ENCODE measurements at places on chromosomes 5 and 9. TPM values are rescaled to one million over a fixed set of nuclear protein-coding genes. Genes with fewer than 3 reads are reported as not detected.

GRCh38 chr9:83066771-83067170 is 3.8 kb upstream of the RASEF start:
- peaks cover 39% of the 10 kb centered on the region for H3K27me3 ChIP-seq
- H3K27ac ChIP-seq, result no peak overlapping the region
- no peak overlapping the region for H3K4me3 ChIP-seq
- no peaks in the 10 kb centered on the region for H3K36me3 ChIP-seq
- no peaks in the 10 kb centered on the region for H3K4me1 ChIP-seq

DNA sequence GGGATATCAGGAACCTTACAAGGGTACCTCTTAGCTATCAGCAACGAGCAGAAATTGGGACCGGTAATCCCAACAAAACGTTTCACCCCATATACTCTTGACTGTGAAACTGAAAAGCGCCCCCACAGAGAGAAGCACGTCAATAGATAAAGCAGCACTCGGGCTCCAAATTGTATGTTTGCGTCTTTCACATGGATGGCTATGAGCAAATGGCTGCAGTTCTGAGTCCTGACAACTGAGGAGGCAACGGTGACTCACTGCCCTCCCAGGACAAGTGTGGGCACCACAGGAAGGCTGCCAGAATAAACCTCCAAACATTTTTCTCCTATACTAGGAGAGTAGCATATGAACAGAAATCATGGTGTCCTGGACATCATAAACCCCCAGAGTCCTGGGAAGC is 36.6 kb downstream of the SEMA4D start:
- H3K4me3 ChIP-seq, result peak overlapping the region; percentile 69
- H3K27me3 ChIP-seq, result no peaks in the 10 kb centered on the region
- H3K27ac ChIP-seq, result peak overlapping the region; percentile 97
- H3K4me1 ChIP-seq, result peaks cover 97% of the 10 kb centered on the region
- H3K36me3 ChIP-seq, result peaks cover 16% of the 10 kb centered on the region

- no peaks in the 10 kb centered on the region for H3K36me3 ChIP-seq
- no peaks in the 10 kb centered on the region for H3K27me3 ChIP-seq
- H3K4me3 ChIP-seq, result peak overlapping the region; percentile 84
- no peak for DNase-seq
Observed at GRCh38 chr5:151233616-151234085, 9.8 kb upstream of the CCDC69 start.

GRCh38 chr5:82813861-82814260 is 263.3 kb downstream of the TMEM167A start:
- DNase-seq, result no peak
- no peaks in the 10 kb centered on the region for H3K36me3 ChIP-seq

DNA sequence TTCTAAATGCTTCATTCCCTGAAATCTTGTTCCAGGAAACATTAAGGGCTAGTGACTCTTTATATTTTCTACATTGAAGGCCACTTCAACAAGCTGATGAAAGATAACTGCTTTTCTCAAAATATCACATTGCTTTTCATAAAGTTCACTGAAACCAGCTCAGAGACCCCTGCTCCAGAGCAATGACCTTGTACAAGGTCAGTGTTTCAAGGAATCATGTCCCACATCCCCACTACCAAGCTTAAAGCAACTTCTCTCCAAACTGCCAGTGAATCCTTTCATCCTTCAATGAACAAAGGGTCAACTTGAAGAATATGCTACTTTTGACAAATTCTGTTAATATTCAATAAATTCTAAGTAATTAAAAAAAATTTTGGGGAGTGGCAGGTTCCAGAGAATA is 12.0 kb upstream of the SPATA24 start:
- H3K4me1 ChIP-seq, result peaks cover 2% of the 10 kb centered on the region
- H3K4me3 ChIP-seq, result no peak overlapping the region
- H3K36me3 ChIP-seq, result no peaks in the 10 kb centered on the region

DNA sequence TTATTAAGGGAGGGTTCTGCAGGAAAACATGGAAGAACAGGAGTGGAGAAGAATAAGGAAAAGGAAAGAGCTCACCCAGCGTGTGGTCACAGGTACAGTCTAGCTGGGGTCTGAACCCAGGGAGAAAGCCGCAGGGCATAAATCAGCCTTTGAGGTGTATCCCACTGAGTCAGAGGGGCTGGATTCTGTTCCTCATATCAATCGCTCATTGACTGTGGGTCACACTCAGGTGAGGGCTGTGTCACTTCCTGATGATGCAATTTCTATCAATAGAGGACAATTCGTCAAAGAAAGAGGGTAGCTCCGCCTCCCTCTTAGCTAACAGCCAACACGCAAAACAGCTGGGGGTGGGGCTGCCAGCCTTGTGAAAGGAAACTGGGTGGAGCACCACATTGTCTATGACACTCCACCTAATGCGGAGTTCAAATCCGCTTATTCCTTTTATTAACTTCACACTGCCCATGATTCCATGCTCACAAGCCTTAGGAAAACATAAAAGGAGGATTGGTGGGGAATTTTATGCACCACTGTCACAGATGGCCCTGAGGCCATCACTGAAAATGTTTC is 176.2 kb downstream of the ICE1 start:
- no peaks in the 10 kb centered on the region for H3K4me1 ChIP-seq
- peaks cover 2% of the 10 kb centered on the region for H3K27me3 ChIP-seq
- no peak overlapping the region for H3K4me3 ChIP-seq
- DNase-seq, result no peak
- peaks cover 2% of the 10 kb centered on the region for H3K36me3 ChIP-seq
- H3K27ac ChIP-seq, result no peak overlapping the region

GRCh38 chr5:35246900-35247647 is 16.8 kb upstream of the PRLR start:
- no peak for DNase-seq
- peaks cover 19% of the 10 kb centered on the region for H3K27me3 ChIP-seq
- H3K4me1 ChIP-seq, result peaks cover 8% of the 10 kb centered on the region
- H3K36me3 ChIP-seq, result peaks cover 5% of the 10 kb centered on the region
- H3K27ac ChIP-seq, result no peak overlapping the region

DNA sequence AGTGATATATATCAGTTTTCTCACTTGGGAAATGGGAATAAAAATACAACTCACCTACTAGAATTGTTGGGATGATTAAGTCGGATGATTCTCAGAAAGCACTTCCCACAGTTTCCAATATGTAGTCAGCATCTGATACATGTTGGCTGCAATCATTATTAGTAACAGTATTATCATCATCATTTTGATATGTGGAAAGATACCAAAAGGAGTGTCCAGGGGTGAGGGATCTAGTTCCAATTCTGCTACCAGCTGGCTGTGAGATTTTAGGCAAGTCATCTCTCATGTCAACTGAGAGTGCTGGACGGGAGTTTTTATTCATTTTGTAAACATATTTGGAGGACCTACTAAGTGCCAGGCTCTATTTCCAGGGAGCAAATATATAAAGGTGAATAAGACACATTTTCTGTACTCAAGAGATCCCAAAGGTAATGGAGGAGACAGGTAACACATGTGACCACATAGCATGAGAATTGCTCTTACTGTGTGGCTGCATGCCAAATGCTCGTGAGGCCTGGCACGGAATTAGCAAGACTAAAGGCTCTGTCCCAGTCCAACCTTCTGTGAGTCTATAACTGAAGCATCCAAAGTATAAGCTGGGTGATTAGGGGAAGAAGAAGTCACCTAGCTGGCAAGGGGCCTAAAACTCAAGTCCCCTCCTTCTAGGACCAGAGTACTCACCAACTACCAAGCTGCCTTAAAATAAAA is 83.0 kb downstream of the GRIA1 start:
- no peak overlapping the region for H3K27ac ChIP-seq
- no peak for DNase-seq
- H3K4me1 ChIP-seq, result no peaks in the 10 kb centered on the region
- H3K27me3 ChIP-seq, result no peaks in the 10 kb centered on the region

DNA sequence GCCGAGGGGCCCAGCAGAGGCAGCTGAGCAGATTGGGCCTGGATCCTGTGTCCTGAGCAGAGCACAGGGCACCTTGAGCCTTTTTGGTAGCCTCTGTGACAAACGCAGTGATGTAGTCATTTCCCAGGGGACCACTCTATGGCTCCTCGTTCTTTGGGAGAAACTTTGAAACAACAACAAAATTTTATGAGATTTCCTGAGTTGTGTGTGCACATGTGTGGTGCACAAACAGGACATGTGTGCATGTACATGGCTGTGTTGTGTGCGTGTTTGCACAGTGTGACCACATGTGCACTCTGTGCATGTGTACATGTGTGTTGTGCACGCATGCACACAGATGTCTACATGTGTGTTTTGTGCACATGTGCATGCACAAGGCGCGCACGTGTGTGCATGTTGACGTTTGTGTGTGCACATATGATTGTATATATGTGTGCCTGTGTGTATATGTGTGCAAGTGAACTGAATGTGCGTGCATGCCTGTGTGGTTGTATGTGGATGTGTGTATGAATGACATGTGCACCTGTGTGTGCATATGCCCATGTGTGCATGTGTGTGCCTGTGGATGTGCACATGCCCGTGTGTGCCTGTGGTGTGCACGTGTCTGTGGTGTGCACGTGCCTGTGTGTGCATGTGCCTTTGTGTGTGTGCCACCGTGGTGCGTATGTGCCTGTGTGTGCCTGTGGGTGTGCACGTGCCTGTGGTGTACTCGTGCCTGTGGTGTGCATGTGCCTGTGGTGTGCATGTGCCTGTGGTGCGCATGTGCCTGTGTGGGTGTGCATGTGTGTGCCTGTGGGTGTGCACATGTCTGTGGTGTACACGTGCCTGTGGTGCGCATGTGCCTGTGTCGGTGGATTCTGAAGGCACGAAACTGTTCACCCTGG is 221.6 kb downstream of the CACNA1B start:
- no peaks in the 10 kb centered on the region for H3K4me1 ChIP-seq
- peaks cover under 1% of the 10 kb centered on the region for H3K27me3 ChIP-seq
- no peak overlapping the region for H3K27ac ChIP-seq
- no peak for DNase-seq

DNA sequence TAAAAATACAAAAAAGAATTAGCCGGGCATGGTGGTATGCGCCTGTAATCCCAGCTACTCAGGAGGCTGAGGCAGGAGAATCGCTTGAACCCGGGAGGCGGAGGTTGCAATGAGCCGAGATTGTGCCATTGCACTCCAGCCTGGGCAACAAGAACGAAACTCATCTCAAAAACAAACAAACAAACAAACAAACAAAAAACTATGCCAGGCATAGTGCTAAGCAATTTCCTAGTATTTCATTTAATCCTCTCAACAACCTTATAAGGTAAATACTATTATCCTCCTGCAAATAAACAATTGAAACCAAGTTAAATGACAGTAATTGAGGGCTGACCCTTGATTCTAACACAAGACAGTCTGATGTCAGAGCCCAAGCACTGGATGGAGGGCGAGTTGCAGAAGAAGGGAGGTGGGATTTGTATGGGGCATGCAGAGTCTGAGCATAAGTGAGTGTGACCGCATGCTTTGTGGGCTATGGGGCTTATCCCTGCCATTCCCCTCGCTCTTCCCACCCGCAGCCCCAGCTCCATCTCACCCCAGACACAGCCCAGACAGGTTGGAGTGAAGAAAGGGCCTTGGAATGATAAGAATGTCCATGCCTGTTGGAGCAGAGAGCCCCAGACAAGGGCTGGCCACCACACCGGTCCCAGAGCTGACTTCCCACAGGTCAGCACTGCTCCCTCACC is 24.3 kb upstream of the RPS14 start:
- H3K36me3 ChIP-seq, result no peaks in the 10 kb centered on the region
- H3K27ac ChIP-seq, result no peak overlapping the region
- no peaks in the 10 kb centered on the region for H3K27me3 ChIP-seq
- H3K4me1 ChIP-seq, result peaks cover 11% of the 10 kb centered on the region
- H3K4me3 ChIP-seq, result no peak overlapping the region
- no peak for DNase-seq

DNA sequence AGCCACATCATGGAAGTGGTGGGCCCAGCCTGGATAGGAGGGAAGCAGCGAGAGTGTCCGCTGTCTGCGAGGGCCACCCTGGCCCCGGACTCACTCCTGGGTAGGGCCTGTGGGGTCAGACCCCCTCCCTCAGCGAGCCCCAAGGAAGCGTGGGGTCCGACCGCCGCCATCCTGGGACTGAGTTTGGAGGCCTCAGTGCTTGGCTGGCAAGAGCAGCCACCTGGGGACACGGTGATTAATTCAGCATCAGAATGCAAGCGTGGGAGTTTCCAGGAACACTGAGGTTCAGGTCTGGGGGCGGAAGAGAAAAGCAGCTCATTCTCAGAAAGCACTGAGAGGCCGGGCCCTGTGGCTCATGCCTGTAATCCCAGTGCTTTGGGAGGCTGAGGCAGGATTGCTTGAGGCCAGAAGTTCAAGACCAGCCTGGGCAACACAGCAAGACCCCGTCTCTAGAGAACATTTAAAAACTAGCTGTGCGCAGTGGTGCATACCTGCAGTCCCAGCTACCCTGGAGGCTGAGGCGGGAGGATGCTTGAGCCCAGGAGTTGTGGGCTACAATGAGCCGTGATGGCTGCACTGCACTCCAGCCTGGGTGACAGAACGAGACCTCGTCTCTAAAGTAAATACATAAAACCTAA is 18.3 kb upstream of the CAMSAP1 start:
- H3K4me3 ChIP-seq, result no peak overlapping the region
- no peaks in the 10 kb centered on the region for H3K4me1 ChIP-seq
- H3K27ac ChIP-seq, result no peak overlapping the region
- DNase-seq, result no peak
- no peaks in the 10 kb centered on the region for H3K27me3 ChIP-seq

DNA sequence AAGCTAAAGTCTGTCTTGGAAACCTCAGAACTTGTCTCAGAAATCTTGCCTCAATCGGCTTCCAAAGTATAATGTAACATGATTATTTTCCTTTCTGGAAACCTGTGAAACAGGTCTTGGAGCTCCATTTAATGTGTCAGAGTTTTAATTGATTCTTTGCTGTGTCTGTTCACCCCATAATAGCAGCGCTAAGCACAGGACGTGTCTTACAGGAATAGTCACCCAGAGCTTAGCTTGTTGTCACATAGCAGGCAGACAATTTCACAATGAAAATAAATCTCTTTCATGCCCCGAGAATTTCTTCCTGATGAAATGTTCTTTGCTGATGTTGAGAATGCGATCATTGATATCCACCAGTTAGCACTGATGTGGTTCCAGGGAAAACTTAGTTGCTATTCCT is 40.2 kb upstream of the PTPN3 start:
- H3K27me3 ChIP-seq, result peaks cover 19% of the 10 kb centered on the region
- no peak overlapping the region for H3K27ac ChIP-seq
- H3K36me3 ChIP-seq, result no peaks in the 10 kb centered on the region
- DNase-seq, result no peak
- H3K4me3 ChIP-seq, result no peak overlapping the region
- H3K4me1 ChIP-seq, result no peaks in the 10 kb centered on the region

- H3K36me3 ChIP-seq, result no peaks in the 10 kb centered on the region
- no peak for DNase-seq
- no peaks in the 10 kb centered on the region for H3K27me3 ChIP-seq
Observed at GRCh38 chr9:109114670-109115069, 5.1 kb downstream of the TMEM245 start.

- H3K27ac ChIP-seq, result no peak overlapping the region
- DNase-seq, result no peak
- H3K4me1 ChIP-seq, result peaks cover 40% of the 10 kb centered on the region
- H3K4me3 ChIP-seq, result no peak overlapping the region
Observed at GRCh38 chr5:138978581-138978980, 103.4 kb upstream of the LRRTM2 start.

PCDHGA8 gene
- 0.16 TPM for total RNA-seq

CDH10 gene
- total RNA-seq, result not detected

SPATA31C1 gene
- not detected for total RNA-seq

PCDH1 gene
- total RNA-seq, result not detected

PCDHGA9 gene
- 0.13 TPM for total RNA-seq

AJM1 gene
- 1.3 TPM for total RNA-seq

GPR151 gene
- total RNA-seq, result not detected

IL31RA gene
- total RNA-seq, result not detected

DBH gene
- not detected for total RNA-seq

CER1 gene
- total RNA-seq, result not detected

TAF11L12 gene
- not detected for total RNA-seq

NEUROG1 gene
- total RNA-seq, result not detected
